ENCODE measurements at places on chromosomes 1 and 21.

DNA sequence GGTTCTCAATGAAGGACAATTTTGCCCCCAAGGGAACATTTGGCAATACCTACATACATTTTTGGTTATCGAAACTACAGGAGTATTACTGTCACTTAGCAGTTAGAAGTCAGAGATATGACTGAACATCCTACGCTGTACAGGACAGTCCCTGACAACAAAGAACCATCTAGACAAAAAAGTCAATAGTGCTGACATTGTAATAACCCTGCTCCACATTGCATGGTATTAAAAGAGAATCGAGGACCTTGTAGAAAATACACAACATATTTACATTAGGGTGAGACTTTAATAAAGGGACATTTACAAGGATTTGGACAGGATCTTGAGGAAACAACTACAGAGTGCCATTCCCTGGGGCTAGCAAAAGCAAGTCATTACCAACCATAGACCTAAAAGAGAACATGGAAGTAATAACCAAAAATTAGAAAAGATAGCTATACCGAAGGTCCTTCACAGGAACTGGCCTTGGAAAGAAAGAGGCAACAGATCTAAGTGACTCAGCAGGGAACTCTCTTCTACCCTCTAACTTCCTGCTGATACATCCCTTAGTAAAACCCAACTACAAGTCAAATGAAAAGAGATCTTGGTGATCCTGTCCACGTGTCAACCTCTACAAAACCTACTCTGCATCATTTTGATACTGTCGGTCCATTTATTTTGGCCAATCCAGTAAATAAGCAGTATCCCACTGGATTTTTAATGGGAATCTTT lies 40.2 kb downstream of the ANGPTL3 start:
- DNase-seq: no peak

GRCh38 chr1:59279645-59280044 lies 17.2 kb upstream of the FGGY start:
- DNase-seq: no peak

DNA sequence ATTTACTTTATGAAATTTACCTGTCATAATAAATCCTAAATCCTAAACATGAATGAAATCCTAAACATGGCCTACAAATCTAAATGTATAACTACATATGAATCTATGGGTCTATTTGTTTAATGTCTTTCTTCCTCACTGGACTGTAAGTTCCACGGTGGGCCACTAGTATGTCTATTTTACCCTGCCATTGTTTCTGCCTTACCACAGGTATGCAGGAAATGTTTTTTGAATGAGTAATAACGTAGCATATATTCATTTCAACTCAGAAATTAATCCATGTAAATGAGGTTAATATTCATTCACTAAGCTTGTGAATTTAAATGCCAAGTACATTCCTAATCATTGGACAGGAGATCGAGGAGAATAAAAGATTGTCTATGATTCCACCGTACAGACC lies 35.3 kb downstream of the B3GALNT2 start:
- DNase-seq: no peak

- DNase-seq: no peak
Measured at GRCh38 chr1:217542837-217543236, 88.1 kb downstream of the GPATCH2 start.

DNA sequence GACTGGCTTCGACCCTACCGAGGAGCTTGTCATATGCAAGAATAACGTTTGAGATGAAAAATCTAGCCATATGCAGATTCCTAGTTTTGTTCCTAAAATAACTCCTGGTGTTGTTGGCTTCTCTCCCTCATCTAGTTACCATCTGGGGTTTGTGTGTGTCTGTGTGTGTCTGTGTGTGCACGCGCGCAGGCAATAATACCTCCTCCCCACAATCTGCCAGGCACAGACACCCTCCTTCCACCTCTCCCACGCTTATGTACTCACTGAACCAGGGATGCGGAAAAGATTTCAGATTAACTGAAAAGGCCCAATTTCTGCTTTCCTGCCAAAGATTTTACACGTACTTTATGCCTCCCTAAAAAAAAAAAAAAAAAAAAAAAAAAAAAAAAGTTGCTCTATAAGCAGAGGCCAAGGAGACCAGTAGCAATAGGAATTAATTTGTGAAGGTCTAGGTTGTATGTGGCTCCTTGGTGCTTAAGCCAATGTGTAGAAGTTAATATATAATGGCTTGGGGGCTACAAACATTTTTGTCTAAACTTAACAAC lies 452.7 kb downstream of the NUF2 start:
- no peak for DNase-seq

- peak; percentile 19 for DNase-seq
Measured at GRCh38 chr21:46459356-46460112, 843 bp downstream of the DIP2A start.

- no peak for DNase-seq
Measured at GRCh38 chr1:22760455-22760854, 49.8 kb downstream of the EPHB2 start.

- no peak for DNase-seq
Measured at GRCh38 chr1:232653789-232654188, 23.9 kb upstream of the SIPA1L2 start.

- DNase-seq: no peak
Measured at GRCh38 chr21:46189213-46189958, 5.1 kb upstream of the SPATC1L start.

GRCh38 chr1:8537991-8538390 lies 220.1 kb downstream of the SLC45A1 start:
- no peak for DNase-seq

DNA sequence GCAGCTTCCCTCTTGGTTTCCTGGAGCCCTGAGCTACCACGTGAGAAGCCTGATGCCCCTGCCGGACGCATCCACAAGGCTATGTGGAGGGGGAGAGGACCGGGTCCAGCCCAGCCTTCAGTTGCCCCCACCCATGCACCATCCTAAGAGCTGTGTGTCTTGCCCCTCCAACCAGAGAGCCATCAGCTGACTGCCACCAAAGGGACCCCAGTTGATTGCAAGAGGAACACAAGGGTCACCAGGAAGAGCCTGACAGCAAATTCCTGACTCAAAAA lies 81.5 kb downstream of the GLIS1 start:
- no peak for DNase-seq

DNA sequence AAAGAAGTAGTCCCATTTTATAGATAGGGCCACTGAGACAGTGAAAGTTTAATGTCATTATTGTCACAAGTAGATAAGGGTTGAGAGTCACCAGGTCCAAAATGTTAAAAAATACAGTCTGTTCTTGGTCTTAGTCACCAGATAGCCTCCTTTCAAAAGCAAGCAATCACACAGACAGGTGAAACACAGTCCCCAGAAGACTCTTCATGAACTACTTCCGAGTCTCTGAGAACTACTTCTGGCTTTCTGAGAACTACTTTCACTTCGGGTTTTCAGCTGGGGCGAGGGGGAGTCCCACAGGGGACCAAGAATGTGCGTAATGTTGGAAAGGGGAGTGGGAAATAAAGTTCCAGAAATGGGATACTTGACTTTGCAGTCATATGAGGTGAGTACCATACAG lies 143.2 kb downstream of the HHIPL2 start:
- no peak for DNase-seq

GRCh38 chr1:183886853-183887252 lies 81.9 kb downstream of the RGL1 start:
- DNase-seq: no peak

DNA sequence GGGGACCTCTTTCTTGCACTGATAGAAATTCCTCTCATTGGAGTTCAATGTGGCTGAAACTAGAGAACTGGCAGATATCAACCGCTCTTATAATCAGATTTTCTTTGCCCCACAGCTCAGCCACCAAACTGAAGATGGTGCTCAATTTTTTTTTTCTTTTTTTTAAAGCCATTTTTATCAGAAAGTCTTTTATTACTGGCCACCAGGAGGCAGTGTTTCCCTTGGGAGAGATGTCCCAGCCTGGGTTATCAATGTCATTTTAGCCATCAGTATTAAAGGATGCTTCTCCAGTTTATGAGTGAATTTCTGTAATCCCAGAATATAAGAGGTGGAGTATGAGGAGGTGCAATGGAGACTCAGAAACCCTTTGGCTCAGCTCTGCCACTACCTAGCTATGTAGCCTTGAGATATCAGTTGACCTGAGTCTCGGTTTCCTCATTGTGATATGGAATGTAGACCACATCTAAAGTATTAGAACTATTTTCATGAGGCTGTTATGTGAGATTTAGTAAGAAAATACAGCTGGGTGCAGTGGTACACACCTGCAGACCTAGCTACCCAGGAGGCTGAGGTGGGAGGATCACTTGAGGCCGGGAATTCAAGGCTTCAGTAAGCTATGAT lies 27.6 kb downstream of the CD244 start:
- DNase-seq: no peak

GRCh38 chr1:179883745-179884138 lies 1.7 kb downstream of the TOR1AIP1 start:
- no peak for DNase-seq

DNA sequence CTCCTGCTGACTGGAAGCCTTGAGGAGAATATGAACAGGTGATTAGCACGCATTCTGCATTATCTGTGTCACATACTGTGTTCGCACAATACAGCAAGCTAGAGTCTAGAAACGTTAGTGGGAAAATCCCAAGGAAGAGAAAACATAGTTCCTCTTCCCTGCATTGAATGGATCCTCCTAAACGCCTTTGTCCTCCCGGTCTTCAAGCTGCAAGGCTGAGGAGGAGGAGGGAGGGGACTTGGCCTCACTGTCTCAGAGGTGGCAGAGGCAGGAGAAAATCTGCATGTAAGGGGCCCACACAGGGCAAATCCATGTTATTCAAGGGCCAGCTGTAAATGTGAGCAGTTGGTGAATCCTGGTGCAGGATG lies 34.4 kb downstream of the WNT9A start:
- DNase-seq: no peak

DNA sequence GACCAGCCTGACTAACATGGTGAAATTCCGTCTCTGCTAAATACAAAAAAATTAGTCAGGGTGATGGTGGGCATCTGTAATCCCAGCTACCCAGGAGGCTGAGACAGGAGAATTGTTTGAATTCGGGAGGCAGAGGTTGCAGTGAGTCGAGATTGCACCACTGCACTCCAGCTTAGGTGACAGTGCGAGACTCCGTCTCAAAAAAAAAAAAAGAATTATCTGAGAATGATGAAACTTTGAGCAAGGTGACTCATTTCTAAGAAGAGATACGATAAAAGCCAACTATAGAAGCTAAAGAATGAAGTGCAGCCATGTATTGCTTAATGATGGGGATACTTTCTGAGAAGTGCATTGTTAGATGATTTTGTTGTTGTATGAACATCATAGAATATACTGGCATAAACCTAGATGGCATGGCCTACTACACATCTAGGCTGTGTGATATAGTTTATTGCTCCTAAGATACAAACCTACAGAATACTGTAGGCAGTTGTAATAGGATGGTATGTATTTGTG lies 64.7 kb downstream of the SNRPE start:
- no peak for DNase-seq

GRCh38 chr21:24045373-24045772 lies 1561.9 kb downstream of the MRPL39 start:
- no peak for DNase-seq

- no peak for DNase-seq
Measured at GRCh38 chr1:43293176-43293575, 7.6 kb upstream of the TIE1 start.

DNA sequence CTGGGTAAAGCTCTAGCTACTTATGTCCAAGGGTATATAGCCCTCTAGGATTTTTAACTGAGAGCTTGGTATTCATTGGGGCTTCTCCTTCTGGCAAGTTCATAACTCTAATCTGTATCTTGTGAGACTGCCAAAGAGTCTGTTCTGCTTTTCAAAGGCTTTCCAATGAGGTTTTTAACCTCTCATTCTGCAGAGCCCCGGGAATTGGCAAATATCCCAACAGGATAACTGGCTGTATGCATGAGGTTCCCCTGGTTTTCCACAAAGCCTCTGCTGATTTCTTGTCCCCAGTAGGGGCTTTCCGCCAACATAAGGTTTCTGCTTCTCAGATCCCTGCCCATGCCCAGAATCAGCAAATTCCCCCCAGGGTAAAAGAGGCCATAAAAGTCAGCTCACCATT lies 40.9 kb downstream of the RPL5 start:
- no peak for DNase-seq

GRCh38 chr1:35655196-35655595 lies 13.9 kb upstream of the PSMB2 start:
- no peak for DNase-seq

DNA sequence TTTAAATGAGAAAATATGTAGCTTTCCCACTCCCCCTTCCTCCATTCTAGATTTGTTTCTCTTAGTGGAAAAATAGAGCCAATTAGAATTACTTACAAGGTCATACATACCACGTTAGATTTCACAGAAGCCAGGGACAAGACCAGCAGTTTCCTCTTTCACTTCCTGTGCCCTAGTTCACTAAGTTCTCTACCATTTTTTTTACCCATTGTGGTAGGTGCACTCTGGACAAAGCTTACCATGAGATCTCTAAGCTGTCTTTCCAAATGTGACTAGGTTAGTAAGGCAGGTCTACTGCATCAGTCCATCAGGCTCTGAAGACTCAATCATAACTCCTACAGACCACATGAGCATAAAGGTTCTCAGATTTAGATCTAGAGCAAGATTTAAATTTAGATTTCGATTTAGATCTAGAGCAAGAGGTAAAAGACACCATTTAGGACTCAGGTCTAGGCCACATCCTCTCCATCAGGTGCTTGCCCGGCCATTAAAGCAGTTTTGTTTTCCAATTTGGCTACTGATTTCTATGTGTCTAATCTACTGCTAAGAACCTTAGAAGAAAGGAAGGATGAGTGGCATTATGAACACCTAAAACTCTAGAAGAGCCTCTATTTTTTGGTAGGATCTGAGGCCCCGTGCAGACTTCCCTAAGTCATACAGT lies 235.3 kb downstream of the FAF1 start:
- no peak for DNase-seq

- no peak for DNase-seq
Measured at GRCh38 chr1:4422504-4423289, 231.7 kb upstream of the AJAP1 start.

- no peak for DNase-seq
Measured at GRCh38 chr1:4268262-4268888, 368.3 kb upstream of the C1orf174 start.

DNA sequence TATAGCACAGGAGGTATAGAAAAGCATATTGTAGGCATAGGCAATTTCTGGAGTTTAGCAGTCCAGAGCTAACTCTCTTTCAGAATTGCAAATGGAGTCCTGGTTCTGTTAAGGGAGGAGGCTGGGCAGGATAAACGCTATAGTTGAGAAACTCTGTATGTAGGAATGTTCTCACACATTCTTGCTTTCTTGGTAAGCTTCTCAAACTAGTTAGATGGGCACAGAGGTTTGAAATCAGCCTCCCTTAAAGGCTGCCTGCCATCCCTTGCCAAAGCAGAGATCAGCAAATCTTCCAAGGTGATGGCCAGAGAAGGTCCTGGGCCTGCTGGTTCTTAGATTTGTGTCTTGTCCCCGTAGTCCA lies 42.9 kb upstream of the TADA1 start:
- DNase-seq: no peak

GRCh38 chr1:54764922-54765561 lies 719 bp upstream of the PARS2 start:
- no peak for DNase-seq

- peak; percentile 9 for DNase-seq
Measured at GRCh38 chr1:30649321-30649991, 73.9 kb downstream of the MATN1 start.

DNA sequence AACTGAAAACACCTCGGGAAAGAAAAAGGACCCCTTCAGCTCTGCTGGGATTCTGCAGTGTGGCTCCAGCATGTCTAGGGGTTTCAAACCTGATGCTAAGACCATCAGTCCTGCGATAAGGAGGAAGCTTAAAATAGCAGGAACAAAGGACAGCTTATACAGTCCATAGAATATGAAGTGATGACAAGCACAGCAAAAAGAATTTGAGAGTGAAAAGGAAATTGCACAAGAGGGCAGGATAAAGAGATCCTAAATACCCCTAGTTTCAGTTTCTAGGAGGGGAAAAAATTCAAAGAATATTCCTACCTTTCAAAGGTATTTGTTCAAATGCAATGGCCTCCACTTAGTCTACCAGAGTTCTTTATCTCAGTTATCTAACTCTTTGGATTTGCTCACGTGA lies 171.4 kb downstream of the TGFB2 start:
- DNase-seq: no peak
